Astrocyte of the spinal cord (primary cell): ENCODE measurements at places on chromosomes 4 and X.
A peak's percentile ranks its signal among the peaks of the same experiment; 100 is the strongest.

GRCh38 chrX:42107495-42108488, 184.4 kb upstream of the CASK start:
- DNase-seq: no peak

DNA sequence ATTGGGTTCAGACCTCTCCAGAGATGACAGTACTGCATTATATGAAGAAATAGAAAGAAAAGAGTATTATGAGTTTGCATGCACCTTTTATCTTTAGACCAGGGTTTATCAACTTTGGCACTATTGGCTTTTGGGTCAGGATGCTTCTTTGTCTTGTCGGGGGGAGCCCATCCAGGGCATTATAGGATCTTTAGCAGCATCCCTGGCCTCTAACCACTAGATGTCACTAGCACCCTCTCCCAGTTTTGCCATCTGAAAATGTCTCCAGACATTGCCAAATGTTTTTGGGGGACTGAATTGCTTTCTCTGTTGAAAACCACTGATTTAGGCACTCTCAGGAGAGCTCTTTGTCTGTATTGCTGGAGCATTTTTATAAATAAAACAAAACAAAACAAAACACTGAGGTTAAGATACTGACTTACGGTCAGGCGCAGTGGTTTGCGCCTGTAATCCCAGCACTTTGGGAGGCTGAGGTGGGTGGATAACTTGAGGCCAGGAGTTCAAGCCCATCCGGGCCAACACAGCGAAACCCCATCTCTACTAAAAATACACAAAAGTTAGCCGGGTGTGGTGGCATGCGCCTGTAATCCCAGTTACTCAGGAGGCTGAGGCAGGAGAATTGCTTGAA, 23.6 kb downstream of the CA5B start:
- peak; percentile 22 for DNase-seq

DNA sequence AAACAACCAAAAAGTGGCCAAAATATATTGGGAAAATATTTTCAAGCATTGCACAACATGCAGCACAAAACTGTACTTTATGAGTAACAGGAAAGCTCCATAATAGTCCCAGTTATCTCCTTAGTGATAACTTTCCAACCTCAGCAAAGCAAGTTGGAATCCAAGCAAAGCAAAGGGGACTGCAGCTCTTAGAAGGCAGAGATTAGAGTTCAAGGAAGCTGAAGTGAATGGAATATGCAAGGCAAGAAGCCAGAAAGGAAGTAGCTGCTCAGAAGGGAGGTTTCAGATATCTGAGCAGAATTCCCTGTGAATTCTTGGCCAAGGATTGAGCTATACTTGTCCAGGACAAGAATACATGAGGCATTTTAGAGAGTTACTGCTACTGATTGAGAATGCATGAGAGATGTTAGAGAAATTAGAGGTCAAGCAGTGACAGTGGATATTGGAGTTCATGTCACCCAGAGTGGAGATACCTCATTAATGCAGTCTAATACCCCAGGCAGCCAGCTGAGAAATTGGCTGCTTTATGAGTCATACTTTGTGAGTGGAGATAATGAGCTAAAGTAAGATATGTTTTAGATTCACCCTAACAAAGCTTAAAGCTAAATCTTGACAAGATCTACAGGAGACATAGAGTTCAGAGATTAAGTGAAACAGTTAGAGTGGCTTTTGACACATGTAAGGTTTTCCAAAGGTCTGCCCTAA, 102.8 kb downstream of the INPP4B start:
- DNase-seq: peak; percentile 42

DNA sequence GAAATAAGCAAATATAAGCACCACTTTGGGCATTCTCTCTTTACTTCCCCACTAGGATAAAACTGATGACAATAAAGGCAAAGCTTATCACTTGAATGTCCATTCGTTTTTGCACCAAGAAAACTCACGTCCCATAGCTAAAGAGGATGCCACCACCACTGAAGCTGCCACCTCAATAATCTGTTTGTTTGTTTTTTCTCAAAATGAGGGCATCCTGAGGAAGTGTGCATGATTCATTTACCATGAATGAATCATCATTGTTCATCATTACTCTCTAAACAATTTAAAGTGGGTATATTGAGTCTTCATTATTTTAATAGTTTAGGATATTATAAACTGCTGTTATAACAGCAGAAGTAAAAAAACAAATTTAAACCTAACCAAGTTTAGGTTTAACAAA, 168.2 kb downstream of the DCTD start:
- DNase-seq: no peak

DNA sequence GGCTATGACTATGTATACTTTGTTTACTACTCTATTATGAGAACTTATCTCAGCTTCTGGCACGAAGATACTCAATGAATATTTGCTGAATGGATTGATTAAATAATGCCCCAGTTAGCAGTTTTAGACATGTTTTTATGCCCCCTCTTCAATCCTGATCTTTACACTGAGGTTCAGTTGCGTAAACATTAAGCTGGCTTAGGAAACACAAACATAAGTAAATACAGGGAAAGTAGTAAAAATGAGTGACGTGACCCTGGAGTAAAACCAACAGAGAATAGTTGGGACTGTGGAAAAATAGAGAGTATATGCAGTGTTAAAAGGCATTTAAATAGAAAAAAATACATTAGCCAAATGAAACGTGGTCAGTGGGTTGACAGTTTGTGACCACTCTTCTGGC, 387.0 kb upstream of the ACTRT1 start:
- DNase-seq: no peak

- DNase-seq: peak; percentile 83
Measured at GRCh38 chr4:159227984-159228383, 125.1 kb downstream of the RAPGEF2 start.

DNA sequence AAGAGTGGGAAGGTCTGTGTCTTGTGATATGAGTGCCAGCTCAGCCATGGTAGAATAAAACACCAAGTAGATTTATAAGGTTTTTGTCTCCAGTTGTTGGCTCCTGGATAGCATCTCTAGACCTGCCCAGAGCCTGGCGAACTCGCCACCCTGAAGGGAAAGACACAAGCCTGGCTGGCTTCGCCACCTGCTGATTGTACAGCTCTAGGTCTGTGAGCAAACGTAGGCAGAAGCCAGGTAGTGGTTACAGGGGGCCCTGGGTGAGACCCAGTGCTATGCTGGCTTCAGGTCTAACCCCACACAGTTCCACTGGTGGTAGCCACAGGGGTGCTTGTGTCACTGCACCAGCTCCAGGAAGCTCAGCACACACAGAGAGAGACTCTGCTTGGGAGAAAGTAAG, 100.5 kb downstream of the BLTP1 start:
- no peak for DNase-seq

- no peak for DNase-seq
Measured at GRCh38 chr4:152971053-152971452, 34.9 kb downstream of the FHDC1 start.

DNA sequence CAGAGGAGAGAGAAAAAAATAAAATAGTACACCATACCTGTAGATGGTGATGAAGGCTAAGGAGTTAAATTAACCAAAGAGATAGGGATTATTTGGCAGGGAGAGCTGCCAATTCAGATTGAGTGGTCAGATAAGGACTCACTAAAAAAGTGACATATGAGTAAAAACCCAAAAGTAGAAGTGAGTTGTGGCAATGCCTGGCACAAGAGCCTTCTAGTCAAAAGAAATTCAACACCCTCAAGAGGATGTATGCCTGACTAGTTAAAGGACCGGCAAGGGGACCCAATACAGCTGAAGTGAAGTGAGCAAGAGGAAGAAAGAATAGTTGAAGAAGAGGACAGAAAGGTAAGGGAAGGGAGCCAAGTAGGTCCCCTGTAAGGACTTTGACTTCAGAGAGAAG, 34.9 kb downstream of the ELF2 start:
- DNase-seq: no peak

- DNase-seq: no peak
Measured at GRCh38 chr4:109738104-109738872, 8.4 kb upstream of the PLA2G12A start.

GRCh38 chr4:130545171-130545570, 1449.2 kb downstream of the C4orf33 start:
- DNase-seq: no peak

DNA sequence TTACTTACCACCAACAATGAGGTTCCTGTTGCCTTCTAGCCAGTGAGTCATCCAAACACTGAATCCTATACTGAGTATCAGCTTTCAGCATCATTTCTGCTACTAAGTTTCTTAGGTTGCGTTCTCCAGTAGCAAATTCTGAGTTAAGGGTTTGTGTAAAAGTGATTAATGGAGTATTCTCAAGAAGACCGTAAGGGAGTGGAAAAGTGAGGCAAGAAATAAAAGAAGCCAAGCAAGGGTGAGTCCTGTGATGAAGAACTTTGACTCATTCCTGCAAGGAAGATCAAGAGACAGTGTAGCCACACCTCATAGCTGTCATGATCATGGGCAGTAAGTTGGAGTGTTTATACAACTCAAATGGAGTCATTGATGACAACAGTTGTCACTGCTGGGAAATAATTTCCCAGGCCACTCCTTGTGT, 446.2 kb downstream of the RAPGEF2 start:
- DNase-seq: peak; percentile 49
